ENCODE measurements at places on chromosomes 3 and 15.

GRCh38 chr3:88150371-88150770, 612 bp downstream of the C3orf38 start:
- DNase-seq: no peak

- DNase-seq: no peak
Observed at GRCh38 chr3:54713455-54713854, 214.4 kb downstream of the LRTM1 start.

DNA sequence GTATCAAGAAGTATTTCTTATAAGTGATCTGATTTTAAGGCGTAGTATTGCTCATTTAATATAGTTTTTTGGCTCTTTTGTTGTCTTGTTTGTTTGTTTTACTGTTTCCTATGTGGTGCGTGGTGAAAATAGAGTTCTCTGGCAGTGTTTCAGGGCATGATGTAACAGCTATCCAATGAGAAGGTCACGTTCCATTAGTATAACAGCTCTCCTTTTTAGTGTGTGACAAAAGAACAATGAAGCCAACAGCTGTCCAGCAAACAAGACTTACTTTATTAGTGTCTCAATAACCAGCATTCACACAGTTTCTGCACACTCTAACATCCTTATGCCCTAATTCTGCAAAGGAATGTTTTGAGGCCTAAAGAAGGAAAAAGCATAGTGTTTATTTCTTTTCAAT, 127.9 kb downstream of the SLC25A26 start:
- no peak for DNase-seq

DNA sequence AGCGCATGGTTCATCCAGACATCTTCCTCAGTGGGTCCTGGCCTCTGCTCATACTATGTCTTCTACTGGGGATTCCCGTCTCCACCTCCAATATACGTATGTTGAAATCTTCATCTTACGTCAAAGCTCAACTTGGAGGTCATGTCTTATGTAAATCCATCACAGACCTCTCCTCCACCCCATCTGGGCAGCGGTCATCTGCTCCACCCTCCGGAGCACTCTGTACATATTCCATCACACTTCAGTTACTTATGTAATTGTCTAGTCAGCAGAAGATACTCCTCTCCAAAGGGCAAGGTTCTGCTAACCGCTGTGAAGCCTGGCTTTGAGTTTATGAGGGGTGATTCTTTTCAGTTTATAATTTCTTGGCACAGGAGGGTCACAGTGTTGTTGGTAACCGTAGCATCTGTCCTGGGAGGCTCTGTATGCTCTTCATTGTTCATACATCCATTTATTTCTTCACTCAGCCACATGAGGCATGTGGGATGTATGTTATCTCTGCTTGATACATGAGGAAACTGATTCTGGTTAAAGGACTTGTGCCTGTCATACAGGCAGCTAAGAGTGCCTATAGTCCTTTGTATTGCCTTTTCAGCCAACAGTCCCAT, 22.1 kb downstream of the MAP2K1 start:
- DNase-seq: no peak

GRCh38 chr3:107992976-107993684, 97.7 kb downstream of the CD47 start:
- DNase-seq: no peak

GRCh38 chr15:86906376-86906775, 826.7 kb downstream of the AGBL1 start:
- DNase-seq: no peak

- no peak for DNase-seq
Observed at GRCh38 chr3:51953445-51953844, 1.7 kb upstream of the GPR62 start.

Data from activated CD4-positive, alpha-beta T cell treated with anti-CD3 and anti-CD28 coated beads, Interleukin-2, amount 50 U/mL, for 24 hours (primary cell).